Suprapubic skin (tissue), 4 donors: ENCODE measurements at places on chromosomes 1 and 21.

- no peaks in the 10 kb centered on the region for H3K27me3 ChIP-seq
- no peak for DNase-seq
- no peaks in the 10 kb centered on the region for H3K4me1 ChIP-seq
These were observed 256.7 kb downstream of the KIF26B start for GRCh38 chr1:245411245-245412036.

GRCh38 chr1:93666613-93667384, 14.8 kb downstream of the BCAR3 start:
- DNase-seq: no peak
- no peak overlapping the region for H3K4me3 ChIP-seq
- no peaks in the 10 kb centered on the region for H3K27me3 ChIP-seq

- no peaks in the 10 kb centered on the region for H3K4me1 ChIP-seq
- H3K27me3 ChIP-seq: peaks cover 3% of the 10 kb centered on the region
- DNase-seq: no peak
- no peak overlapping the region for H3K27ac ChIP-seq
- no peaks in the 10 kb centered on the region for H3K36me3 ChIP-seq
These were observed 76.8 kb upstream of the KCNJ6 start for GRCh38 chr21:37993071-37993470.

- H3K4me1 ChIP-seq: peaks cover 12% of the 10 kb centered on the region
- H3K27ac ChIP-seq: no peak overlapping the region
- no peaks in the 10 kb centered on the region for H3K27me3 ChIP-seq
- no peak for DNase-seq
- no peaks in the 10 kb centered on the region for H3K36me3 ChIP-seq
- H3K4me3 ChIP-seq: no peak overlapping the region
These were observed 231.0 kb upstream of the B3GALT2 start for GRCh38 chr1:193417403-193417802.

DNA sequence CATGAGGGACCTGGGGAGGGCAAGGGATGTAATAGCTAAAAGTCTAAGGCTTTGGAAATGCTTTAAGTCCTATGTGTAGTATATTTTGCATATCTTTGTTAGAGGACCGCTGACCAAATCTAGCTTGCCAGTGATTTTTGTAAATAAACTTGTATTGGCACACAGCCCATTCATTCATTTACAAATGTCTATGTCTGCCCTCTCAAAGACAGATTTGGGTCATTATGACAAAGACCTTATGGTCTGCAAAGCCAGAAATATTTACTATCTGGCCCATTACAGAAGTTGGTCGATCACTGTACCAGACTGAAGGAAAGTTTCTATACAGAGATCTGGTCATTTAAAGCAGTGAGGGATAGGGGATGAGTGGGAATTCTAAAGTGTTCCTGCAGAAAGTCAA, 120.1 kb upstream of the RAVER2 start:
- no peak overlapping the region for H3K4me3 ChIP-seq
- H3K4me1 ChIP-seq: peaks cover 10% of the 10 kb centered on the region
- H3K36me3 ChIP-seq: no peaks in the 10 kb centered on the region
- H3K27ac ChIP-seq: no peak overlapping the region
- DNase-seq: no peak
- H3K27me3 ChIP-seq: no peaks in the 10 kb centered on the region

DNA sequence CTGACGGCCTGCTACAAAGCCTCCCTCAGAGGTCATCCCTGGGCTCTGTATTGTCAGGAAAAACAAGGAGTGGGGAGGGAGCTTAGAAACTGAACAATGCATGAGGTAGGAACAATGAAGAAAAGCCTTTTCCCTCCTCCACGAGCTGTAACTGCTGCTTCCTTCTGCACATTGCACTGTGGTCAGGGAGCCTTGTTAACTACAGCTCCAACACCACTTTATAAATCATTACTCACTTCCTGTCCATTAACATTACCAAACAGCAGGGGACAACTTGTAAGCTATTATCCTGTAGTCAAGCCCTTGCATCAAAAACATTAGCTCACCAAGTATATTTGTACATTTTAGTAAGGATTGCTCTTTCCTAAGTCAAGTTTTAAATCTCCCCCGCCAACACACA, 336.0 kb upstream of the NR5A2 start:
- no peak overlapping the region for H3K27ac ChIP-seq
- peaks cover 2% of the 10 kb centered on the region for H3K27me3 ChIP-seq
- no peaks in the 10 kb centered on the region for H3K36me3 ChIP-seq
- no peaks in the 10 kb centered on the region for H3K4me1 ChIP-seq
- no peak overlapping the region for H3K4me3 ChIP-seq

GRCh38 chr21:41048145-41048544, 119.8 kb upstream of the BACE2 start:
- no peak overlapping the region for H3K27ac ChIP-seq
- H3K4me1 ChIP-seq: no peaks in the 10 kb centered on the region
- peaks cover 12% of the 10 kb centered on the region for H3K27me3 ChIP-seq
- DNase-seq: no peak

DNA sequence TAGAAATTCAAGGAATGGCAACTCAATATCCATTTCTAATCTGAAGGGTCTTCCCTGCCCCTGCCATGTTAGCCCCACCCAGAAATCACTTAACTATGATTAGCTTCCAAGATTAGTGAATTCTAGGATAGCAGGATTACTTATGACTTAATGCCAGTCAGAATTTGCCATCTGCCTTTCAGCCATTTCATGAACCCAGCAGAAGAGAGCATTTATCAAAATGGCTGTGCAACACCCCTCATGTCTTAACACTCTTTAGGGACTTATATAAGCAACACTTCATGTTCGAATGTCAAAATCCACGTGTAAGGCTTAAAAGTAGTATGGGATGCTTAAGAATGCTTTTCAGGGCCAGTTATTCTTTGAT, 288.5 kb downstream of the NFIA start:
- H3K36me3 ChIP-seq: peaks cover 4% of the 10 kb centered on the region
- H3K4me1 ChIP-seq: no peaks in the 10 kb centered on the region
- H3K4me3 ChIP-seq: no peak overlapping the region
- H3K27ac ChIP-seq: no peak overlapping the region

- no peaks in the 10 kb centered on the region for H3K4me1 ChIP-seq
- H3K36me3 ChIP-seq: no peaks in the 10 kb centered on the region
- H3K27ac ChIP-seq: no peak overlapping the region
- no peak for DNase-seq
- H3K27me3 ChIP-seq: no peaks in the 10 kb centered on the region
These were observed 218.7 kb downstream of the LBR start for GRCh38 chr1:225209153-225209552.

DNA sequence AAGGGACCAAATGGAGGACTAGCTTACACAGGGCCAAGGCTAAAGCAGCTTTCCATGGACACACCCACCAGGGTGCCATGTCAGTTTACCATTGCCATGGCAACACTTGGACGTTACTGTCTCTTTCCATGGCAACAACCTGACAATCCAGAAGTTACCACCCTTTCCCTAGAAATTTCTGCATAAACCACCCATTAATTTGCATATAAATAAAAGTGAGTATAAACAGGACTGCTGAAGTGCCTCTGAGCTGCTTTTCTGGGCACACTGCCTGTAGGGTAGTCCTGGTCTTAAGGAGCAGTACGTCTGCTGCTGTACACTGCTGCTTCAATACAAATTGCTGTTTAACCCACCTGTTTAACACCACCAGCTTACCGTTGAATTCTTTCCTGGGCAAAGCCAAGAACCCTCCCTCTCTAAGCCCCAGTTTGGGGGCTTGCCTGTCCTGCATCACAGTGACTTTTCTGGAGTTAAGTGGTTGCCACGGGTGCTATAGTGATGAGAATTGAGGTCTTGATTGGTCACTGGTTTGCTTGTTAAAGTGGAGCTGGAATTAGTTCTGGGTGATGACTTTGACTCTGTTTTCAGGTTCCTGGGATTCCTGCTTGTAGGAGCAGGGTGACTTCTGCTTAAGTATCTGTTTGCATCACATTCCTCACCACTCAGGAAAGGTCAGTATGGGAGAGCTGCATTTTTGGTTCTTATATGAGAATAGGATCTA, 83.2 kb downstream of the CLDN17 start:
- no peaks in the 10 kb centered on the region for H3K4me1 ChIP-seq
- no peak overlapping the region for H3K27ac ChIP-seq
- no peaks in the 10 kb centered on the region for H3K36me3 ChIP-seq
- H3K4me3 ChIP-seq: no peak overlapping the region

DNA sequence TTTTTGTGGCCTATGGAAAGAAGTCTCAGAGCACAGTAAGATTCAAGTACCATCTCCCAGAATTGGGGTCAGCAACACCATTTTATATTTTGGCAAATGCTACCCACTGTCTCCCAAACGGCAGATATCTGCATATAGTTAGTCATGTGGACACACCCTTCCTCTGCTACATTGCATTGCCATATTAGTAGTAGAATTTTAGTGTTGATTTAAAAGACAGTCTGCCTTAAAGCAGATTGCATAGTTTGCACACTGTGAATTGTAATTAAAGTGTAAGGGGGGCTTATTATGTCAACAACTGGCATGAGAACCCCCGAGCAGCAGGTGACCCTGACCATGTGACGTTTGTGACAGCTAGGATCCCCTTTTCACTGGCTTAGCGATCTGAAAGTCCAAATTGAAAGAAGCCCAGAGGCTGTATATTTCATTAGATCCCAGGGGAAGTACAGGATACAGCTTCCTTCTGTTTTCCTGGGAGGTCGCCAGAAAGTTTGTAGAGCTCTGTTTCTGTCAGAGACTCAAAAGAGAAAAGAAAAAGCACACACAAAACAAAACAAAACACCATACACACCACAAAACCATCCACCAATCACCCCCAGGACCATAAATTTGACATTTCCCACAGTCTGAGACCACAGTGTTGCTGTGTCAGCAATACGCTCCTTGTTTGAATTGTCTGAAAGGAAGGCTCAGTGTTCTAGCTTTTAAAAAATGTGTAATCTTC, 172.4 kb downstream of the NFIA start:
- H3K4me3 ChIP-seq: peak overlapping the region; percentile 45
- H3K27ac ChIP-seq: peak overlapping the region; percentile 85
- DNase-seq: no peak
- no peaks in the 10 kb centered on the region for H3K27me3 ChIP-seq

DNA sequence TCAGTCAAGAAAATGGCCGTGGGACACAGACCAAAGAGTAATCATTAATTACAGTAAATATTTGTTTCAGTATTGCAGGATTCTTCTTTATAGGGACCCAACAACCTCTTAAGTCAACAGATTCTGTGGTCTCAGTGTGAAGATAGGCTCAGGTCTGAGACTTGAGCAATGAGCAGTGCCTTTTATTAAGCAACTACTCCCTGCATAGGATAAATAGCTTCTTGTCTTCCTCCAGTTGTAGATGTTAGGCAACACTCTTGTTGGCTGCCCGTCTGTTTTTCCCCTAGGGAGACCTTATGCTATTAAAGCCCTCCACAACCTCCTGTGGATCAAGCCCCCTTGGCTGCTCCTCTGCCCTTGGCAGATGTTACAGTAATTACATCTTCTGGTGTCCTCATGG, 1.8 kb upstream of the OMA1 start:
- H3K27me3 ChIP-seq: no peaks in the 10 kb centered on the region
- no peak overlapping the region for H3K27ac ChIP-seq
- H3K4me3 ChIP-seq: no peak overlapping the region
- peaks cover 20% of the 10 kb centered on the region for H3K4me1 ChIP-seq
- DNase-seq: no peak
- no peaks in the 10 kb centered on the region for H3K36me3 ChIP-seq
